Hematopoietic multipotent progenitor cell treated with erythropoietin and hydrocortisone succinate and interleukin-3 and kit ligand, for 15 days (in vitro differentiated cells): ENCODE measurements at places on chromosomes 4 and X.

GRCh38 chrX:22481436-22481835 is 208.7 kb downstream of the CBLL2 start:
- no peak for DNase-seq

DNA sequence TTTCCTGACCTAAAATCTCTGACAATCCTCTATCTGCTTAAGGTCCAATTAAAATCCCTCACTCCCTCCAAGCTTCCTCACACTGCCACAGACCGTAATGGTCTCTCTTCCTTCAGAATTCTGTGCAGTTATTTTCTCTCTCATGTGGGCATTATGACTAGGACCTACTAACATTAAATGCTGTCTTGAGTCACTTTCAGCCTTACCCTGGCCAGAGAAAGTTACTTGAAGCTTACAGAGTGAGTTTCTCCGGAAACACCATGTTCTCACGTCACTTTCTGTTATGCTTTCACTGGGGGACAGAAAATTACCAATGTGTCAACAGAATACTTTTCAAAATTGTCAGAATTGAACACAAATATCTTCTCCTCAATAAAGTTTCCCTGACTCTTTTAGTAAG is 271.8 kb downstream of the INPP4B start:
- no peak for DNase-seq

DNA sequence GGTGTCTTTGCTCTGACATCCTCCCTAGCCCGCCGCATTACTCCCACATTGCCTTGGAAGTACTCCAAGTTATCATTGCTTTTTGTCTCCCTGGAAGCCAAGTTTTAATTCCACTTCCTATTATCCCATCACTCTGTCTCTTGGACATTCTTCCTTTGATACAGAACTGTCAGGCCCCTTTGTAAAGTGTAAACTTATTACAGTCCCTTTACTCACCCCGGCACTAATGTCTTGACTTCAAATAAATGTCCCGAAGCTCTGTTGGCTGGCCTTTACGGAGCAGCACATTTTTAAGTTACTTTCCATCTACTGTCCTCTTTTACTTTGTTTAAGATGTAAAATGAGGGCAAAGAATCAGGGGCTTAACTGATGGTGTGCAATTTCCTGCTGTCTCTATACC is 223.5 kb upstream of the IGFBP7 start:
- DNase-seq, result no peak

- DNase-seq, result no peak
Measured at GRCh38 chr4:48831532-48832030, 693 bp downstream of the OCIAD1 start.

DNA sequence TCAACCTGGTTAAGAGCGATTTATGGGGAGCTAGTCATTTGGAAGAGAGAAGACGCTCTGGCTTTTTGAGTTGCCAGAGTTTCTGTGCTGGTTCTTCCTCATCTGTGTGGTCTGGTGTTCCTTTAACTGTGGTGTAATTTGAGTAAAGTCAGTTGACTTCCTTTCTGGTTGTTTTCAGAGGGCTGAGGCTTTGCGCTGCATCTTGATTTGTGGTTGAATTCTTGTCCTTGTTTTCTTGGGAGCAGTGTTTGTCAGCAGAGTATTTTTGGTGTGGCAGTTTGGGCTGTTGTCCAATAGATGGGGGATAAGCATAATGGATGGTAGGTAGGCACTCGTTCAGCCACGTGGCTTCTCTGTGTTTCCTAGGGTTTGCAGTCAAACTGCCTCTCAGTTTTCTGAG is 2143.2 kb upstream of the TENM3 start:
- no peak for DNase-seq

DNA sequence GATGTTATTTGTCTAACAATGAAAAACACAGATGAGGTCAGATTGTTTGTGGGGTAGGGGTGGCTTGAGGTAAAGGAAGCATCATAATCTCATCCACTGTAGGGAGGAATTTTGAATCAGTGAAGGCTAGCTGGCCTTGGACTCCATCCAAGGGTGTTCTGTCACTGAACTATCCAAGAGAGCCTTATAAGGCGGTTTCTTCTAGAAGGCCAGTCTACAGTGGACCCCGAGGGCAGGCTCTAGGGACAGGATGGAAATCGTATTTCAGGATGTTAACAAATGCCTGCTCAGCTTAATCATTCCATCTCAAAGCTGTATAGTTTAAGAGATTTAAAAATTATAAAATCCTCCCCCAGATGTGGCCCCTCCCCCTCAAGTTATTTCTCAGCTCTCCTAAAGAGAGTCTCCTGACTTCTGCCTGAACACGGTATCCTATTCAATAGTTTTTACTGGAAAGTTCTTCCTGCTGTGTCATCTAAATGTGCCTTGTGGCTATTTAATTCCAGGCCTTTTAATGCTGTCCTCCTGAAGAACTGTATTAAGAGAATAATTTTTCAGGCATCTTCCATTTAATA is 8.0 kb downstream of the IGFBP7 start:
- no peak for DNase-seq

DNA sequence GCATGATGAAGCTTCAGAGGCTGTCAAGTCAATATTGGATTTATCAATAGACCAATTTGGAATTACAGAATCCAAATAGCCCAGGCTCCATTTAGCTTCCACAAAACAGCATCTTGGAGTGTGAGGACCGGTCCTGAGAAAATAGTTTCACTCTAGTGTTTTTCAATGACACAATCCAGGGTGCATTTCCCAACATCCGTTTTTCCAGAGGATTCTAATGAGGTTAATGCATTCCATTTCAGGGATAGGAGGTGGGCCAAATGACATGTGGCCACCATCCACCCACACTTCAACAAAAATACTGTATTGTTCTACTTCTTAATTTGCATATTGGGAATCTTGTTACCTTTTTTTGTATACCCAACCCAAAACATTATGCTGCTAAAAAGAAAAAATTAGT is 229.8 kb upstream of the LDB2 start:
- DNase-seq, result no peak

DNA sequence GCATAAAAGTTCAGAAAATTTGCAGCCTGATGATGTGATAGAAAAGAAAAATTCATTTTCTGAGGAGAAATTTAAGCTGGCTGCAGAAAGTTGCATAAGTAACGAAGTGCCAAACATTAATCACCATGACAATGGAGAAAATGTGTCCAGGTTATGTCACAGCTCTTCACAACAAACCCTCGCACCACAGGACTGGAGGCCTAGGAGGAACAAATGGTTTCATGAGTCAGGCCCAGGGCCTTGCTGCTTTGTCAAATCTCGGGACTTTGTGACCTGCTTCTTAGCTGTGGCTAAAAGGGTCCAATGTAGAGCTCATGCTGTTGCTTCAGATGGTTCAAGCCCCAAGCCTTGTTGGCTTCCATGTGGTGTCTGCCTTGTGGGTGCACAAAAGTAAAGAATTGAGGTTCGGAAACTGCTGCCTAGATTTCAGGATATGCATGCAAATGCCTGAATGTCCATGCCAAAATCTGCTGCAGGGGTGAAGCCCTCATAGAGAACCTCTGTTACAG is 527.4 kb downstream of the SH3BGRL start:
- no peak for DNase-seq

DNA sequence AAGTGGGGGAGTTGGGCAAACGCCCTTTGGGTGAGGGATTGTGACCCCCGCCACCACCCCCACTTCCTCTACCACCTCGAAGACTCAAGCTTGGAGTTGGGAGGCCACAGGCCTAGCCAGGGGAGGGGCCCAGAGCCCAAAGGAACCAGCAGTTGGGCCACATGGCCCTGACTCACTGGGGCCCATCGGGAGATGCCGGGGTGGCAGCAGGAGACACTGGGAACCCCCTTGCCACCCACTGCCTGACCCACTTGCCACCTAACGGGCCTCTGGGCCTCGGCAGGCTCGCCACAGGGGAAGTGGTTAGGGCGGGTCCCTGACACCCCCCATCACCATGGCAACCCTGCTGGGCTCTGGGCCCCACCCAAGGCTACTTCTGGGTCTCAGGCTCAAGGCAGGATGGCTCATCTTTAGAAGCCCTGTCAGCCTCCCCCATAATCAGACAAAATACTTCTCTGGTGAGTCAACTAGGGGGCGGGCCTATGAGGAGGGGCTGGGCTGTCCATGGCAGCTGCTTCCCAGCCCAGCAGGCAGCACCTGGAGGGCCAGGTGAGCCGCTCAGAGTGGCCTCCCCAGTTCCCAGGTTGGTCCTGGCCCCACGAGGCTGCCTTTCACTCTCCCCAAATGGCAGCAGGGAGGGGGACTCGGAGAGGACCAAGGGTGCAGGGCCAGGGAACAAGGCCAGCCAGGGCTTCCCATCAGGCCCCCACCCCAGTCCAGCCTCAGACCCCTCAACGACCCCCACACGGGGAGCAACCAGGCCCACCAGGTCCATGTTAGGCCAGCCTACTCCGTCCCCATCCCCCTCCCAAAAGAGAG is 5.6 kb downstream of the FLNA start:
- peak; percentile 79 for DNase-seq

DNA sequence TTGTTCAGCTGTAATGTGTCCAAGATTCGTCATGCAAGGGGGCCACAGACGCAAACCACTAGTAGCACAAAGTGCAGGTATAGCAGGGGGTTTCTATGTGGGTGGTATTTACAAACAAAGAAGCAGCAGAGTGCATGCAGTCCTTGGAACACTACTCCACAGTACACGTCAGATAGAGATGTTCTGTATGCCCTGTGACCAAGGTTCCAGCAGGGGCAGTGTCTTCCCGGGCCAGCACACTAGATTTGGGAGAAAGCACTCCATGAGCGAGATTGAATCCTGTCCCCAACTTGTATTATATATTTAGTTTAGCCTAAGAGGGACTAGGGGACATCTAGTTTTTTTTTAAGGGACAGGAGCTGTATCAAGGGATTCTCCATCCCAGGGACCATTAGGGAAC is 54.4 kb upstream of the ESX1 start:
- DNase-seq, result no peak
